ENCODE measurements at places on chromosomes 2 and 18. TPM values are rescaled to one million over a fixed set of nuclear protein-coding genes. Genes with fewer than 3 reads are reported as not detected.

DNA sequence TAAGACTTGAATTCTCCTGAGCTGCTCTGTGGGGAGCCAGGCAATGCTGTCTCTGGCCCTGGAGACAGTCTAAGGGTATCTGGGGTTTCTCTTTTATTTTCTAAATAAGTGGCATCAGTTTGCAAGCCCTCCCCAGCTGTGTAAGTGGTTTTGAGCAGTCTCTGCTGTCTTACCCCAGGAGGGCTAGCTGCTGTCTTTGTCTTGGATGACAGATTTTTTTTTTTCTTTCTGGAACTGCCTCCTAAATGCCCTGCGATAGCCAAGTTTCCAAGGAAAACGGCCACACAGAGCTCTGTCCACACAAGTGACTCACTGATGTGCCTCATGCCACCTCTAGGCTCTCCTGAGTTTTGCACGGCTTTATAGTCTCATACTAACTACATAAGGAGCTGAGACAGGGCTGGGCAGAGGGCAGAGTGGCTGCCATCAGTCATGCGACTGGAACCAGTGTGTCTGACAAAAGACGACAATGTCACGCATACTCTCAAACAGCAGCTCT lies 37.2 kb upstream of the THOC1 start:
- H3K4me3 ChIP-seq = no peak overlapping the region
- no peaks in the 10 kb centered on the region for H3K36me3 ChIP-seq
- DNase-seq = peak; percentile 26
- no peaks in the 10 kb centered on the region for H3K27me3 ChIP-seq
- no peak overlapping the region for H3K27ac ChIP-seq

- no peak for DNase-seq
- H3K4me3 ChIP-seq = no peak overlapping the region
- peak overlapping the region; percentile 91 for H3K27ac ChIP-seq
- peaks cover 41% of the 10 kb centered on the region for H3K4me1 ChIP-seq
- peaks cover 48% of the 10 kb centered on the region for H3K36me3 ChIP-seq
- H3K27me3 ChIP-seq = no peaks in the 10 kb centered on the region
Observed at GRCh38 chr2:47034973-47035609, 119.5 kb upstream of the MCFD2 start.

- no peak for DNase-seq
- no peaks in the 10 kb centered on the region for H3K27me3 ChIP-seq
- H3K27ac ChIP-seq = no peak overlapping the region
- H3K4me1 ChIP-seq = no peaks in the 10 kb centered on the region
- H3K4me3 ChIP-seq = no peak overlapping the region
Observed at GRCh38 chr2:107086497-107086896, 200.5 kb upstream of the ST6GAL2 start.

DNA sequence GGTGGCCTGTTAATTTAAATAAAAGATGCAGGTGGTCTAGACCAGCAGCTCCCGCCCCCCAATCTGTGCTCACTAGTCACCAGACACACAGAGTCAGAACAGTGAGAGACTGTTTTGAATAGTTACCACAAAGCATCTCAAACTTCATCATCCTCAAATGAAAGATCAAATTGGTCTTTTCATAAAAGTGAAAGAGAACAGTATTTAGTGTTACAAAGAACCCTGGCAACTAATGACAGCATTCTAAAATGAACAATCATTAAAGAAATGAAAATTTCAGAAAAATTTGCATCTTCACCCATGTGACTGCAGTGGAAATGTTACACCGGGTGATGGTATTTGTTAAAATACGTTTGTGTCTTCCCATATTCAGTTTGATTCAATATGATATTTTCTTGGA lies 65.5 kb upstream of the PMAIP1 start:
- DNase-seq = no peak
- H3K27ac ChIP-seq = no peak overlapping the region
- H3K4me3 ChIP-seq = no peak overlapping the region
- no peaks in the 10 kb centered on the region for H3K27me3 ChIP-seq
- H3K4me1 ChIP-seq = no peaks in the 10 kb centered on the region
- no peaks in the 10 kb centered on the region for H3K36me3 ChIP-seq

- no peaks in the 10 kb centered on the region for H3K4me1 ChIP-seq
- no peaks in the 10 kb centered on the region for H3K36me3 ChIP-seq
- H3K4me3 ChIP-seq = peak overlapping the region; percentile 19
- no peak for DNase-seq
- H3K27ac ChIP-seq = peak overlapping the region; percentile 54
Observed at GRCh38 chr2:152694161-152694661, 23.1 kb downstream of the PRPF40A start.

DNA sequence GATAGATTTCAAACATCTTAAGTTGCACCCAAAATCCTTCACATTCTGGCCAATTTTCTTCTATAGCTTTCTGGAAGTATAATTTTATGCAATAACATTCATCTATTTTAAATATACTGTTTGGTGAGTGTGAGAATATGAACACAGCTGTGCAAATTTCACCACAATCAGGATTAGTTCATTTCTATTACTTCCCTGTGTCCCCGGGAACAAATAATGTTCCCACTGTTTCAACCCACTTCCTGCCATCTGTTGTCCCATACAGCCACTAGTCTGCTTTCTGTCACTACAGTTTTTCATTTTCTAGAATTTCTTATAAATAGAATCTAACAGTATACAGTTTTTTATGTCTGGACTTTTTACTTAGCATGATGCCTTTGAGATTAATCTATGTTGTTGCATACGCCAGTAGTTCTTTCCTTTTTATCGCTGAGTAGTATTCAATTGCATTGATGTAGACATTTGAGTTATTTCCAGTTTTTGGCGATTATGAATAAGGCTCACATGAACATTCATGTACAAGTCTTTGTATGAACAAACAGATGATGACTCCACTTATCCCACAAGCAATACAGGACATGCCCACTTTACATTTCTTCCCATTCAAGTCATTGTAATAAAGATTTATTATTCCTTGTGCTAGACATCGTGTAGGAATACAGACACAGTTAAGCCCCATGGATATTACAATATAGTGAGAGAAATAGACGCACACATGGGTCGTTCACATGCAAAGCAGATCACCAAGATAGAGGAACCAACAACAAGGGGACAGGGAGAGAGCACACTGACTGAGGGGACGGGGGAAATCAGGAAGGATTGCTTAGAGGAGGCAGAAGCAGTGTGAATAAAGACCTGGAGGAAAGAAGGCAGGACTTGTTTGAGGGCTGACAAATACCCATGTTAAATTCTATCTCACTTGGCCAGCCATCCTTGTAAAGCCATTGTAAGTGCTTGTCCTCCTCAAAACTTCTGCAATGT lies 72.9 kb upstream of the PAX8 start:
- H3K4me1 ChIP-seq = no peaks in the 10 kb centered on the region
- no peaks in the 10 kb centered on the region for H3K36me3 ChIP-seq
- no peaks in the 10 kb centered on the region for H3K27me3 ChIP-seq
- H3K4me3 ChIP-seq = no peak overlapping the region
- no peak for DNase-seq

GRCh38 chr18:58993260-58993659 lies 128.6 kb downstream of the ZNF532 start:
- no peak for DNase-seq
- no peaks in the 10 kb centered on the region for H3K36me3 ChIP-seq
- H3K4me1 ChIP-seq = peaks cover 12% of the 10 kb centered on the region
- no peak overlapping the region for H3K4me3 ChIP-seq

- DNase-seq = no peak
- H3K4me1 ChIP-seq = no peaks in the 10 kb centered on the region
- no peaks in the 10 kb centered on the region for H3K27me3 ChIP-seq
- H3K27ac ChIP-seq = no peak overlapping the region
- H3K4me3 ChIP-seq = no peak overlapping the region
Observed at GRCh38 chr2:28496781-28497180, 921 bp downstream of the PLB1 start.

DNA sequence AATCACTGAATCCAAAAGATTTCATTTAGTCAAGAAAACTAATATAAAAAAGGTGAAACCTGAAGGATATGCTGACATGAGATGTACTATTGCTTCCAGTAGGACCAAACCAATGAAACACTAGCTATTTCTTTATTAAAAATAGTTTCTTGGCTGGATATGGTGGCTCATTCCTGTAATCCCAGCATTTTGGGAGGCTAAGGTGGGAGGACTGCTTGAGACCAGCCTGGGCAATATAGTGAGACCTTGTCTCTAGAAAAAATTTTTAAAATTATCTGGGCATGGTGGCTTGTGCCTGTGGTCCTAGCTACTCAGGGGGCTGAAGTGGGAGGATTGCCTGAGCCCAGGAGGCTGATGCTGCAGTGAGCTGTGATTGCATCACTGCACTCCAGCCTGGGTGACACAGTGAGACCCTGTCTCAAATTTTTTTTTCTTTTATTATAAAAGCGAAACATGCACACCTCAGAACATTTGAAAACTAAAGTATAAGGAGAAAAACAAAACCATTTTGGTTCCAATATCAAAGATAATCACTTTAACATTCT lies 266.2 kb downstream of the TGIF1 start:
- H3K27ac ChIP-seq = no peak overlapping the region
- H3K4me3 ChIP-seq = no peak overlapping the region
- DNase-seq = no peak
- no peaks in the 10 kb centered on the region for H3K36me3 ChIP-seq
- no peaks in the 10 kb centered on the region for H3K4me1 ChIP-seq
- no peaks in the 10 kb centered on the region for H3K27me3 ChIP-seq

DNA sequence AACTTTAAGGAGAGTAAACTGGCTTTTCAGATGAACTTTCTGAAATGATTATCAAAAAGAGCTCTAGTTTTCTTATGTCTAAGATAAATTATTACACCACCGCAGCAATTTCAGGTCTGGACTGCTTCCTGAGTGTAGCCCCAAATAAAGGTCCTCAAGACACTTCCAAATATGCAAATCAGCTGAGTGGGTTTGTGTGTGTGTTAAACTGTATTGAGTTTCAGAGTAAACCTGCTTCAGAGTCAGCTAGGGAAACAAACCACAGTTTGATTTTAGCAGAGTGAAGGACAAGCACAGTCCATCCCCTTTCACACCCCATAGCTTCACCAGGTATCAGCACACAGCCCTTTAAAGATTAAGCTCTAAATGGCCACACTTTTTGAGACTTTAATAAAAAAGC lies 168.7 kb downstream of the NRXN1 start:
- no peaks in the 10 kb centered on the region for H3K27me3 ChIP-seq
- H3K4me3 ChIP-seq = no peak overlapping the region
- no peak for DNase-seq
- H3K27ac ChIP-seq = no peak overlapping the region
- no peaks in the 10 kb centered on the region for H3K4me1 ChIP-seq

DNA sequence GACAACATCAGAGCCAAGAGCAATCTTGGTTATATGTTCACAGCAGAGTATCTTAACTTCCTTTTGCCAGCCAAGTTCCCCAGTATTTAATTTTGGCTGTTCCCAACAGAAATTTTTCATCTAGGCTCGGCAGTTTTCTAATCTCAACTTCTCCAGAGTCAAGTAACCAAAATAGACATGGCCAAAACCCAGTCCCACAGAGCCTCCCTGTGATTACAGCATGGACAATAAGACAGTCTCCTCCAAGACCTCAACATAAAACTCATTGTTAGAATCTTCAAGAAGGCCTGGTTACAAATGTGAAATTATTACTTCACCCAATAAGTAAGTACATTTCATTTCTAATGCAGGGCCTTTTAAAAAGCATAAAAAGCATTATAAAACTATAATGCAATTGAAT lies 445.7 kb downstream of the NCKAP5 start:
- no peak for DNase-seq
- H3K27me3 ChIP-seq = no peaks in the 10 kb centered on the region

GRCh38 chr18:50953822-50954221 lies 14.0 kb upstream of the ELAC1 start:
- H3K27ac ChIP-seq = no peak overlapping the region
- no peak overlapping the region for H3K4me3 ChIP-seq
- H3K36me3 ChIP-seq = no peaks in the 10 kb centered on the region
- H3K4me1 ChIP-seq = no peaks in the 10 kb centered on the region
- DNase-seq = no peak

DNA sequence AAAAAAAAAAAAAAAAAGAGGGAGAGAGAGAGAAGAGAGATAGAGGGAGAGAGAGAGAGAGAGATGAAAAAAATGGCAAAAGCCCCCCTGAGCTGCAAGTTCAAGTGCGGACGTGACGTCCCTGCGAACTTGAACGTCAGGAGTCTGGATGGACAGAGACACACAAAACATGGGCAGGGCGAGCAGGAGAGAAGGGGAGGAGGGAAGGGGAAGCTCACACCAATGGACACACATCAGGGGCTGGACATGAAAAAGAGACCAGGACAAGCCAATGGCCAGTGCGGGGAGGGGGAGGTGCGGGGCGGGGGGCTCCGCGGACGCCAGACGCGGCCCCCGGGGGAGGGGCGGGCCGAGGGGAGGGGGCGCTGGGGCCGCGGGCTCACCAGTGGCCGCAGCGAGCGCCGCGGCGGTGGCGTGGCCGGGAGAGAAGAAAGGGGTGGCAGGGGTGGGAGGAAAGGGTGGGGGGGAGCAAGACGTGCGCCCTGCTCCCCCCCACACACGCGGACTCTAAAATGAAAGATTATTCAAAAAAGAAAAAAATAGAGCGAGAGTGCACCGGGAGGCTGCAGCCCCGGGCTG lies at the start of gene BCL11A:
BCL11A (minus strand) TSS at position 160 of the 579 bp plus-strand sequence. CDS start 384 bp downstream, outside the sequence.
- H3K4me1 ChIP-seq = peaks cover 86% of the 10 kb centered on the region
- DNase-seq = no peak
- peaks cover 65% of the 10 kb centered on the region for H3K27me3 ChIP-seq
- H3K27ac ChIP-seq = peak within 1 kb of the TSS; percentile 5
- H3K36me3 ChIP-seq = no peaks in the 10 kb centered on the region
- peak within 1 kb of the TSS; percentile 39 for H3K4me3 ChIP-seq

Gene EFR3B
- total RNA-seq = 2.4 TPM

Gene MRPL44
- 24.3 TPM for total RNA-seq

Gene GALR1
- not detected for total RNA-seq

Gene TTC32
- 9.3 TPM for total RNA-seq

Gene MYOM1
- total RNA-seq = 1.7 TPM

Gene PROKR1
- total RNA-seq = not detected

Gene UGT1A8
- not detected for total RNA-seq

Data from left lung (tissue), 14 donors.